ENCODE measurements at places on chromosomes 1 and 21.

DNA sequence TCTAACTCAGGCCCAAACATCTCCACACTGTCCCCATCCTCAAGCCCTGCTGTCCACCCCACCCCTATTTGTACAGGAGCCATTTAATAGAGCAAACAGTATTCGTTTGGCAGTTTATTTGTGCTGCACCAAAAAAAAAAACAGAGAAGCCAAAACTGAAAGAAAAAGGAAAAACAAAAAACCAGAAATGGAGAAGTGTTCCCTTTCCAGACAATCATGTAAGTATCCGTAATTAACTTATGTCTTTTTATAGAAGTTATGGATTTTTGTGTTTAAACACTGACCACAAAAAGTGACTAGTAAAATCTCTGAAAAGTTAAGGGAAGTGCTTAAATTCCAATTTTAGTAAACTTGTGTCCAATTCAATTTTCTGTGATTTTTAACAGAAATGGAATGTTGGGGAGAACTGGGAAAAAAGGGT is 40.4 kb upstream of the ZBTB18 start:
- no peak for DNase-seq

DNA sequence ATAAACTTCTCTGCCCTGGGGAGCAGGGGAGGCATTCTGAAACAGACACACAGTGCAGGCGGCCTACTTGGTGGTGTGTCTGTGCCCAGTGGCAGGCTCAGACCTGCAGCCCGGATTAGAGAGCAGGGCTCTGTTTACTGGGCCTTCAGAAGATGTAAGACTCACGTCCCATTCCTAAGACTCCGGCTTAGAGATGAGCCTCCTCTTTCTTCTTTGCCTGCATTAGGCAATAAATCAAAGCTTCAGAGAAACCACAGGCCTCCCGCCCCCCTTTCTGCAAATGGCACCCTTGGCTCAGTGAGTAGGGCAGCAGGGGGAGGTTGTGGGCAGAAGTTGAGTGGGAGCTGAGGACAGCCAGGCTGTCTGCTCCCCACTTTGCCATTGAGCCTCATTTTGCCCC is 35.8 kb downstream of the LGR6 start:
- DNase-seq = no peak

GRCh38 chr1:190170321-190170720 is 307.3 kb downstream of the BRINP3 start:
- no peak for DNase-seq

GRCh38 chr21:33208534-33208933 is 21.2 kb upstream of the IFNAR2 start:
- no peak for DNase-seq

Measured in neural crest cell (in vitro differentiated cells).